A375 (cell line): ENCODE measurements at places on chromosomes 2 and 18. TPM values are rescaled to one million over a fixed set of nuclear protein-coding genes. Genes with fewer than 3 reads are reported as not detected.

CNTNAP5 gene
- 0.11 TPM in 1 of 2 replicates, not detected in the other for total RNA-seq

STK36 gene
- total RNA-seq: 11.4 and 15.2 TPM in 2 replicates

PAX8 gene
- total RNA-seq: 1.5 and 1.6 TPM in 2 replicates

ALPG gene
- total RNA-seq: not detected in 2 replicates

TMSB10 gene
- total RNA-seq: 5,819 and 7,729 TPM in 2 replicates

KIDINS220 gene
- total RNA-seq: 22.6 and 32.7 TPM in 2 replicates

ST8SIA3 gene
- not detected in 2 replicates for total RNA-seq

CERKL gene
- not detected in 2 replicates for total RNA-seq

KCNS3 gene
- total RNA-seq: 2.8 and 11.2 TPM in 2 replicates

PRKAG3 gene
- total RNA-seq: not detected in 2 replicates

SKOR2 gene
- total RNA-seq: not detected in 2 replicates

APOB gene
- not detected in 2 replicates for total RNA-seq

BMPR2 gene
- 3.7 and 4.7 TPM in 2 replicates for total RNA-seq

QPCT gene
- total RNA-seq: 5.9 and 7.7 TPM in 2 replicates

NR4A2 gene
- 7.3 and 7.6 TPM in 2 replicates for total RNA-seq

CYBRD1 gene
- total RNA-seq: 10.3 and 12.3 TPM in 2 replicates

IL18RAP gene
- total RNA-seq: not detected in 2 replicates

ST6GAL2 gene
- total RNA-seq: not detected in 2 replicates

REG3A gene
- not detected in 2 replicates for total RNA-seq

GYPC gene
- 94.1 and 118 TPM in 2 replicates for total RNA-seq

CRYBA2 gene
- 4.2 TPM in 1 of 2 replicates, not detected in the other for total RNA-seq

ANKRD30B gene
- 0.23 and 1.4 TPM in 2 replicates for total RNA-seq

CCDC74B gene
- 16.5 and 21.1 TPM in 2 replicates for total RNA-seq

SCYGR8 gene
- total RNA-seq: not detected in 2 replicates

SNORC gene
- total RNA-seq: 1.1 TPM in 2 replicates

FAHD2B gene
- 11.7 and 12.0 TPM in 2 replicates for total RNA-seq

CD8B2 gene
- not detected in 2 replicates for total RNA-seq

COX5B gene
- total RNA-seq: 570 and 601 TPM in 2 replicates

CHRNG gene
- not detected in 2 replicates for total RNA-seq

GCKR gene
- not detected in 2 replicates for total RNA-seq

MC2R gene
- not detected in 2 replicates for total RNA-seq
